ENCODE measurements at places on chromosomes 16 and 17. TPM values are rescaled to one million over a fixed set of nuclear protein-coding genes. Genes with fewer than 3 reads are reported as not detected.

- no peak for DNase-seq
These were observed 53.0 kb upstream of the METRNL start for GRCh38 chr17:83026311-83026811.

ABCC12 gene
- polyA plus RNA-seq, result not detected

DNA sequence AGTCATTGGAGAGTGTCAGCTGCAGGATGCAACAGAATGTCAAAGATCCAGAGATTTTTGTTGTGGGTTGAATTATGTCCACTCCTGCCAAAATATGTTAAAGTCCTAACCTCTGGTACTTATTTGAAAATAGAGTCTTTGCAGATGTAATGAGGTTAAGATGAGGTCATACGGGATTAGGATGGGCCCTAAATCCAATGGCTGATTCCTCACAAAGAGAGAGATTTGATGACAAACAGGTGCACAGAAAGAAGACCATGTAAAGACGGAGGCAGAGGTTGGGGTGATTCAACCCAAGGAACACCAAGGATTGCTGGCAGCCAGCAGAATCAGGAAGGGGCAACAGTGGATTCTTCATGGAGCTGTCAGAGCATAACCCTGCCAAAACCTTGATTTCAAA lies 34.5 kb upstream of the USP22 start:
- DNase-seq, result no peak

C16orf95 gene
- polyA plus RNA-seq, result 5.2 TPM

SSH2 gene
- 5.7 TPM for polyA plus RNA-seq

DNA sequence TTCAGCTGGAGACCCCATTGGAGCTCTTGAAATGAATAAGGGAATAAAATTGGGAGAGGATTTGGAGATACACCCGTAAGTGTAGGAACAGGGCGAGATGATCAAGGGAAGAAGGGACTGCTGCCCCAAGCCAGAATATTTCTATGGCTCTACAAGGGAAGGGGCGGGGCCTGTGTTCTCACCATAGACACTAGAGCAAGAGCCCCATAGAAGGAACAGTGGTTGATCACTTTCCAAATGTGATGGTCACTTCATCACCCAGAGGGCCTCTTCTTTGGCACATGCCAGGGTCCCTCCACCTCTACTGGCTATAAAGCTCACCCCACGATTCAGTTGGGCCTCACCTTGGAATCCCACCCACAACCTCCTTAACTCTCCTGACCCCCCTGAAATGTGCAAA lies 25.0 kb downstream of the GPRC5B start:
- DNase-seq, result no peak

DNA sequence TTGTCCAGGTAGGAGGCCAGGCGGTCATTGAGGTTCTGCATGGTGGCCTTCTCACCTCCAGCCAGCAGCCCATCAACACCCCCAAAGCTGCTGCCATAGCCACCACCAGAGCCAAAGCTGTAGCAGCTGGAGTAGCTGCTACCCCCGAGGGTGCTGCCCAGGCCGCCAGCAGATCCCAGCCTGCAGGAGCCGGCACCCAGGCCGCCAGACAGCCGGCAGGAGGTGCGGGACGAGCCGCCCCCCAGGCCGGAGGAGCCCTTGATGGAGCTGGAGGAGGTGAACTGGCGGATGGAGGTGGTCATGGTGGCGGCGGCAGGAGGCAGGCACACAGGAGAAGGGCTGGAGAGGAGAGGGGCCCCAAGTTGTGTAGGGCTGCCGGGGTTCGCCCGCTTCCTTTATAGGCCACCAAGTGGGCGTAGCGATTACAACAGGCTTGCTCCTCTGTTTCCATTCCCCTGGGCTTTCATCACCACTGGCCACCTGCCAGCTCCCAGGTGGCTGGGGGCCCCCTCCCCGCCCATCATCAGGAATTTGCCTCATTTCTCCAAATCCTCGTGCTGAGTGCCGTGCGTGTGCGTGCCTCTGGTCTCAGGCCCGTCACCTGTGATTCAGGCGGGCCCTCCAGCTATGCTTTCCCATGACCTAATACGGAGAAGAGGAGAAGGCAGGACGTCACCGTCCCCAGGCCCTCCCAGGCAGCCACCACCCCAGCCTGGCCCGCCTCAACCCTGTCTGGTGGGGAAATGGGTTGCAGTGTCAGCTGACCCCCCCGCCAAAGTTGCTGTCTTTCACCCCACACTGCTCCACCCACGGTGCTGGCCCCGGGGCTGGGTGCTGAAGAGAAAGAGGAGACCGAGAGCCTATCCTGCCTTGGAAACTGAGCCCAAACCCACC lies at the start of gene KRT17:
KRT17 (minus strand) TSS at position 368 of the 894 bp plus-strand sequence; CDS start at position 302, 66 bp downstream.
- DNase-seq, result no peak

GRCh38 chr16:74718741-74719610 lies 18.3 kb upstream of the MLKL start:
- DNase-seq, result no peak
